Stimulated activated CD4-positive, alpha-beta T cell treated with anti-CD3 and anti-CD28 coated beads, TNF-alpha, amount 100 ng/mL, for 1 hour (primary cell): ENCODE measurements at places on chromosomes 12 and 14.

DNA sequence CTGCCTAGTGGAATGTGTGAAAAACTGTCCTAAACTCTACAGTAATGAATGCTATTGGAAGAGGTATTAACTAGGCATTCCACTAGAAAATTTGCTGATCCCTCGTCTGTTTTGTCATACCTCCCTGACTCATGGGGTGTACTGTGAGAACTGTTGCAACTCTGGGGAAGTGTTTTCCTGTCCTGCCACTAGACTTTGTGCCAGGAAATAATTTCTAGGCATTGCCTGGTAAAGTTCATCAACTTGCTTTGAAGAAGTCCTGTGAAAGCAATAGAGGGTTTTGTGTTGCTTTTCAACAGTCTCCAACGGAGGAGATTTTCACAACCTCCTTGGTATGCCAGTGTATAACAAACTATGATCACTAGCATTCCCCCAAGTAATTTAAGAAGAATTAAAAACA, 139.9 kb downstream of the AKAP6 start:
- no peak for DNase-seq

DNA sequence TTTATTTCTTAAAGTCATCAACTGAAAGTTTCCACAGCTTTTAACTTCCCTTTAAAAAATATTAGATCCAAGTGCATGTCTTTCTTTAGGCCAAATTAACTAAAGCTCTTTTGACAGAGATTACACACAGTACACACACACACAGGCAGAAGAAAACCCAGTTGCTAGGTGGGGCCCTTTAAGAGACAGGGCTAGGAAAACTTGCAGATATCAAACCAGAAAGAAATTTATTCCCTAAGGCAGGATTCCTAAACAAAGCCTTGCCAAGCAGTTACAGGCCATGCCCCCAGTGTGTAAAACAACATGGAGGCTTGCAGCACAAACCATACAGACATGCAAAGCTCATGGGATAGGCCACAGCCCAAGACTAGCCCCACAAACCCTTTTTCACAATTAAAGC, 123.4 kb downstream of the FSCB start:
- no peak for DNase-seq

DNA sequence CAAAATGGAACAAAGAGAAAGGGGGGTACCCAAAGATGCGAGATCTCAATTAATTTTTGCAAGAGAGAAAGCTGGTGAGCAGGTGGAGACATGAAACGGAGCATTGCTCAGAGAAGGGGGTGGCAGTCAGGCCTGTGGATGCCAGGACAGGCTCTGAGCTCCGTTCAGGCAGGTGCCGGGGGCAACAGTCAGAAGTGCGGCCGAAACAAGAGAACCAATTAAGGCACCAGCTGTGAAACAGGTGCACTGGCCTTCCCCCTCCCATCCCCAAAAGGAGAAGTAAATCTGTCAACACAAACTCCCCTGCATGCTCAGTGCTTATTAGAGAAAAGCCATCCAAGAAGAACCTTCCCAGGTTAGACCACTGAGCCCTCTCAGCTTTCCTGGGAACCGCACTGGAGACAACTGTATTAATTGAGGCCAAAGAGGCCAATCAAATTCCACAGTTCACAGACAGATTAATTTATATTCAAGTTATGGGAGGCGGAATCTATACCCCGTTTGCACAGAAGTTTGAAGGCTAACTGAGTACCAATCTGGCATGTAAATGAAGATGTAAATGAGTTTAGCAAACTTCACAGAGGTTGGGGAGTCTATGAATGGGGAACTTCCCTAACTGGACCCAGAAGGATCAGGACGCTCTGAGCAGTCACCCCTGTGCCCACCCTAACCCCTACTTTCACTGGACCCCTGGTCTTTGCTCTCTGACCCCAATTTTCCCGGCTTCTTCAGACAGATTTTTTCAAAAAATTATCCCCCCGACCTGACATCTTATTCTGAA, 20.9 kb downstream of the OAS2 start:
- no peak for DNase-seq

DNA sequence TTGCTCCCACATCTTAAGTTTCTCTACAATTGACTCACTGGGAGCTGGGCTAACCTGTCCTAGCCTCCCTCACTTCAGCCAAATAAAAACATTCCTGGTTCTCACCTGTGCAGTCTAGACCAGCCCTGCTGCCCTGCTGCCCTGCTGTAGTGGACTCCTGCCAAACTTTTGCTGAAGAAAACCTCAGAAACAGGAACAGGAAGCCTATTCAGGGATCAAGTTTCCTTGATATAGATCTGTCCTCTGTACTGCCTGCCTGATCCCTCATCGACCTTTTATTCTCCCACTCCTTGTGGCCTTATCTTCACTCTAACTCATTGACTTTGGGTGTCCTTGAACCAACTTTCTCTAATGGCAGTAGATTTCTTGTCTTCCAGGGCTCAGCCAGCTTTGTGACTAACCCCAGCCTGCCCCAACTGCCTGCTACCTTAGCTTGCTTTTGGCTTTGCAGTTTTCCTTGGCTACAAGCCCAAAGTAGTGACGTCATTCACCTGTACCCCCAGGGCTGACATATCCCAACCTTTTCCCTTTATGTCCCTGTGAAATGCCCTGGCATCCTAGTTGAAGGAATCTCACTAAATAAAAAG, 234.8 kb downstream of the DUSP6 start:
- no peak for DNase-seq

DNA sequence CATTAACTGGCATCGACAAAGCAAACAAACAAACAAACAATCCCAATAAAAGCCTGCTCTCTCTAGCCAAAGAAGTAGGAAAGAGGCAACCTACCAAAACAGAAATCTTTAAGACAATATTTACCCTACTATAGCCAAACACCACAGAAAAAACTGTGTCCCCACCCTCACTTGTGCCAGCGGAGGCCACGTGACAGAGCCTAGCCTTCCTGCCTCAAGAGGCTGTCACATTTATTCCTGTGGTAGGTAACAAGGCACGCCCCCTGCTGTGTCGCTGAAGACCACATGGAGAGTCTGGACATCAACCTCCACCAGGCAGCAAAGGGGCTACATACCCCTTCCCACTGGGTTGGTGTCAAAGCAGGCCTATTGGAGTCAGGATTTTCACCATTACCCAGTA, 148.1 kb downstream of the LMNTD1 start:
- DNase-seq, result no peak

- DNase-seq, result no peak
These were observed 49.5 kb upstream of the RTRAF start for GRCh38 chr14:51939755-51940301.

DNA sequence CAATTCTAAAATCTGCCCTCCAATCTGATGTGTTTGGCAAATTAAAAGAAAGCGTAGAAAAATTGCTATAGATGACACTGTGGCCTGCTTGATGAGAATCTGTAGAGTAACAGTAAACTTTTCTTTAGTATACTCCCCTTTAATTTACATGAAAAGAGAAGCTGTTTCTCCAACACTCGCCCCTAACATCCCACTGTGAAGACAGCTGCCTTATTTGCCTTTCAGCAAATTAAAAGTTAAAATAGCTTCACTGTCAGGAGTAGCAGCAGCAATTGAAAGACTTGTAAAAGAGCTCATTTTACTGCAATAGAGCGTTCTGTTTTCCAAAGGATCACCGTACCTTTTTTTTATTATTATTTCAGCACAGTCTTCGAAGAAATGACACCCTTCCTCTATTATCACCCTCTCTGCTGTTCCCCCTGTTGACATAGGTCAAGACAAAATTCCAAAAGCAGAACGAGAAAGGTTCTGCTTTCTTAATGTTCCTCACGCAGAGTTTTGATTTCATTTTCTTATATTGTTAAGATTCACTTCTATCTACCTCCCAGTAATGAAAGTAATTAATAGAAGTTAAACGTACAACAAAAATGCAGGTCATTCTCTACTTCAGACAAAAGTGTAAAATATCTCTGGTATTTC, 153.5 kb upstream of the USP15 start:
- DNase-seq, result no peak

DNA sequence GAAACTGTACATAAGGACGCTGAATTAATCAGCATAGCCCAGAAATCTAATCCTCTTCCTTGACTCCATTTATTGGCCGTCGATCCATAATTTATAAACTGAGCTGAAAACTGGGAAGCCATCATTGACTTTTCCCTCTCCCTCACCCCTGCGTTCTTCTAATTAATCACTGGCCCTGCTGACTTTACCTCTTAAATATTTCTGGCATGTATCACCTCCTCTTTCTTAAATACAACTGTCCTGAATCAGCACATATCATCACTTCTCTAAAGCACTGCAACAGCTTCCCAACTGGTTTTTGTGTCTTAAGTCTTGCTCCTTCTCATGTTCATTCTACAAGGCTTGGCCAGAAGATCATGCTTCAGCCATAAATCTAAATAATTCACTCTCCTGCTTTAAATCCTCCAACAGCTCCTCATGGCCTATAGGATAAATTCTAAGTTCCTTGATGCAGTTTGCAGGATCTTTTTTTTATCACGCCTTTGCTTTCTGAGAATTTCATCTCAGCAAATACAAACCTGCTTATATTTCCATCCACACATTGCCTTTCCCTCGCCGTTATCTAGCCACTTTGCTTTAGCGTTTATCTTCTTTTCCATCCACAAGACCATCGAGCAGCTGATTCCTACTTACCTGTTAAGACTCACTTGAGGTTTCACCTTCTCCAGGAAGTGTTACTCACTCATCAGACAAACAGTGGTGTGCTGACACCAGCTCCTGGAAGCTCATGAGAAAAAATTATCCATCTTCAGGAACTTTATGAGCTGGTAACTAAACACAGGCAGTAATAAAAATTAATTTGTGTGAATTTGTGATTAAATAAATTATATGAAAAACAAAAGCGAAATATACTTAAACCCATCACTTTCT, 295.6 kb upstream of the FLRT2 start:
- no peak for DNase-seq

DNA sequence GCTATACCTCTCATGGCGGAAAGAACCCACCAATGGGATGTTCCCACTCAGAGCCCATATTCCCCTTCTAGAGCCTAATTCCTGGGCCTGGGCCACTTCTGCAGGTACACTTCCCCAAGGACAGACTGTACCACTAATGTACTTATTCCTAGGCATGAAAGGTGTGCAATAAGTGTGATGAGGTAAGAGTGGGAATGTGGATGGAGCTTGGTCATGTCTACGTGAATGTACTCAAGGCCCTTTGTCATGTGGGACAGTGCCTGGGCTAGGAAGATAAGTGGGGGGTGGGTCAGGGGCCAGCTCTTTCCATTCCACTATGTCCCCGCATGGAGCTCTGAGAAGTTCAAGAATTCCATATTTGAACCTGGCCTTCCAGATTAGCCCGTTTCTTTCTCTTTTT, 63.4 kb upstream of the FUT8 start:
- DNase-seq, result no peak

- DNase-seq, result no peak
These were observed 233.2 kb downstream of the NRXN3 start for GRCh38 chr14:78403278-78403815.

DNA sequence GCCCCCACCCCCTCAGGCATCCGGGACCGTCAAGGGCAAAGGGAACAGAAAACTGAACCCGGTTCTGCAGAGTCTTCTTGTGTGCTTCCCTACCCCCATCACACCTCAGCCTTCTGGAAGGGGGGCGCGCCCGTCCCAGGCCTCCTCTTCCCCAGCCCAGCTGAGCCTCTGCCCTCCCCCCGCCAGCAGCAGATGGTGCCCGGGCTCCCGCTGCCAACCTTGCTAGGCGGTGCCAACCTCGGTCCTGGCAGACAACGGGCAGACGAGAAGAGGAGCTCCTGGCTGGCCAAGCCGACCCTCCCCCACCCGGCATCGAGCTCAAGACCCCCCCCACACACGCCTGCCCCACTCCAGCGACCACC, 8.7 kb downstream of the STAC3 start:
- DNase-seq, result no peak

DNA sequence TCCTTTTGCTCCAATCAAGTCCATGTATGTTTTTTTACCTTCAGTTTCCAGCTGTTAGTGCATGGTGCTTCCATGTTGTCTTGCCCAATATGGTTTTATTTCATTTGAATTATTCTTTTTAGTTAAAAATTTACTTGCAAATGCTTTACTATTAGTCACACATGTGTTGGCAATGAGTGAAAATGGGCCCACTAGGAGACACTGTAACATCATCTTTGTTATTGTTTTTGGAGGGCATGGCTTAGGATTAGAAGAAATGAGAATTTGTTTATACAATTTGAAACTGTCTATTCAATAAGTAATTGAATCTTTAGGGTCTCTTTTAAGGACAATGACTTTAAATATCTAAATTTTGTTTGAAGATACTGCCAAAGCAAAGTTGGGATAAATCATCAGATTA, 133.7 kb downstream of the BRMS1L start:
- no peak for DNase-seq

GRCh38 chr12:77645966-77646598, 184.6 kb upstream of the NAV3 start:
- DNase-seq, result no peak

DNA sequence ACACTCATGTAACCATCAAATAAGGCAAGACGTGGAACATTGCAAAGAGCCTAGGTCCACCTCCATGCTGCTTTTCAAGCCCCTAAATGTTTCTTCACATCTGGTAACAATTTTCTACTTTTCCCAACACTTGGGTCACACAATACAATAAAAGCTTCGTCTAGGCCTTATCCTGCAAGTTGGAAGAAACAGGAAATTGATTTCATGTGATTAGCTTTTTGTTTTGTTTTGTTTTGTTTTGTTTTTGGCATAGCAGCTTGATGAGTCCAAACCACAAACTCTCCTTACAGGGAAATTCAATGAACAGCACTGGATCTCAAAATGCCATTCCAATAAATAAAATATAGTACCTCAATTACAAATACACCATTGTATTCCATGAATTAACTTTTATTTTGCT, 19.3 kb downstream of the TAS2R50 start:
- no peak for DNase-seq

DNA sequence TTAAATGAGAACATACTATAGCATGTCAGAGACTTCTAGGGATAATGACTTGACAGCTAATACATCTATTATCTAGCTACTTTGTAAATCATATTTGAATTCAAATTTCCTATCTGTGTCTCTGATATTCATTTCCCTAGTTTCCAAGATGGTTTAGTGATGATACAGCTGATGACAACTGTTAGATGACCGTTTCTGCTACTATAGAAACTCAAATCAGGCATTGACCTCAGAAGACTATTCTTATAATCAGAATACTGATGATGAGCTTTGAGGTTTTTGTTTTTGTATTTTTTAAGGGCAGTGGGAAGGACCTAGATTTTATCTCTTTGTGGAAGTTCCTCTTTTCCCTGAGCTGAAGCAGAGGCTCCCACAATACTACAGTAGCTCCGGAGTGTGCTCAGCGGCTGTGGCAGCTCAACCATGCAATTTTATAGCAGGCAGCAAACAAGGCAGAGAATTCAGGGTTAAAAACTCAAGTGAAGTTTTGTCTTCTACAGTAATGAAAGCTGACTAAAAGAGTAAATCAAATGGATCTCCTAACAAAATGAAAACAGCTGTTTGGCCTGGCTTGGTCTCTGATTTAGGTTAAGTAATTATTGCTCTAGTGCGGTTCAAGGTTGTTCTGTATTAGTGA, 145.1 kb downstream of the SLC25A21 start:
- no peak for DNase-seq

GRCh38 chr14:75223664-75224154, 47.3 kb upstream of the TMED10 start:
- no peak for DNase-seq

GRCh38 chr12:40335991-40336390, 111.2 kb downstream of the LRRK2 start:
- no peak for DNase-seq
